ENCODE measurements at places on chromosomes 3 and 15.

DNA sequence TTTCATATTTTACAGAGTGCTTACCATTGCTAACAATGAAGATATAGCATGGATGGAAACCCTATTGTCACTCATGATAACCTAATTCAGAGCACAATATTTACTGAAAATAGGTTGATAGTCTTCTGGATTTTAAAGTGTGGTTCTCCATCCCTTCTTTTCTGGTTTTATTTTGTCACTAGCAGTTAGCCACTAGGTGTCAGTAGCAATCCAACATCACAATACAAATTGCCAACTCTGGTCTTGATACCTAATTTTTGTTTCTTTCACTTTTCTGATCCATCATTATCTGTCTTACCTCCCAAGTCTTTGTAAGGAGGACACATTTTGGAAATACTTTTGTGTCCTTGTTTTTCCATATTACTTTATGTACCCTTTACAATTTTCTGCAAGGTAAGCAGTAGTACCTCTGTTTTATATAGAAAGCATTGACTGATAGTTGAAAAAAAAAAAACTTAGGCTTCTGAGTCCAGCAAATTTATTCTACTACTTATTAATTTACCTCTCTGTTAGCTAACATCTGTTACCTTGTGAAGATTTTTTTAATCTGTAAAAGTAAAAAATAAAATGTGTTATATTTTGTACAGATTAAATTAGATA is 28.3 kb upstream of the CRYBG3 start:
- DNase-seq: peak; percentile 27

DNA sequence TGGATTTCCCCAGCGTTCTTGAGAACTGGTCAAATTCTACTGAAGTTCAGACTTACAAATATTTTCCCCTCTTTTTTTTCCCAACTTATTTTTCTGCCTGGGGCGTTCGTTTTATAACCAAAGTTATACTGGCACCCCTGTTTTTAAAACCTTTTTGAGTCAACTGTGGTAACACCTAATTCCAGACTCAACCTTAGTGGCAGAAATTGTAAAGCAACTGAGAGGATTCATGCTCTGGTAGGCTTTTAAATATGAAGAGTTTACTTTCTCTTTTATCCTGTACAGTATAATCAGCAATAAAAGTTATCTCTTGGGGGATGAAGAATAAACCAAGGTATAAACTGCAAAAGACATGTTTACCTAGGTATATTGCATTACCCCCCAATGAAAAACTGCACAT is 2.3 kb downstream of the IL5RA start:
- DNase-seq: no peak

DNA sequence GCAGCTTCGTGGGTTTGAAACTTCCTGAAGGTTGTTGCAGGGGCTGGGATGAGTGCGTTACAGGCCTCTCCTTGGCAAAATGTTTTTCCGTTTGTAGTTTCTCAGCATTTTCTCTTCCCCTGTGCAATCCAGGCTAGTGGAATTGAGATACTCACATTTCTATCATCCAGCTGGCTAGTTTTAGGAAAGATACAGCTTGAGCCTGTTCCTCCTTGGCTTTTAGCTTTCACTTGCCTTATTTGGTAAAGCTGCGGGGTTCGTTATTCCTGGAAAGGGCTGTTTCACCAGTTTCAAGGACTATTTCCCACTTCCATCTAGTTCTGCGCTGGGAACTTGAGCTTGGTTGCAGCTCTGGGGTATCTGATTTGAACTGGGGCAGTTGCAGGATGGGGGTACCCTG is 90.3 kb downstream of the ITPR1 start:
- DNase-seq: no peak

DNA sequence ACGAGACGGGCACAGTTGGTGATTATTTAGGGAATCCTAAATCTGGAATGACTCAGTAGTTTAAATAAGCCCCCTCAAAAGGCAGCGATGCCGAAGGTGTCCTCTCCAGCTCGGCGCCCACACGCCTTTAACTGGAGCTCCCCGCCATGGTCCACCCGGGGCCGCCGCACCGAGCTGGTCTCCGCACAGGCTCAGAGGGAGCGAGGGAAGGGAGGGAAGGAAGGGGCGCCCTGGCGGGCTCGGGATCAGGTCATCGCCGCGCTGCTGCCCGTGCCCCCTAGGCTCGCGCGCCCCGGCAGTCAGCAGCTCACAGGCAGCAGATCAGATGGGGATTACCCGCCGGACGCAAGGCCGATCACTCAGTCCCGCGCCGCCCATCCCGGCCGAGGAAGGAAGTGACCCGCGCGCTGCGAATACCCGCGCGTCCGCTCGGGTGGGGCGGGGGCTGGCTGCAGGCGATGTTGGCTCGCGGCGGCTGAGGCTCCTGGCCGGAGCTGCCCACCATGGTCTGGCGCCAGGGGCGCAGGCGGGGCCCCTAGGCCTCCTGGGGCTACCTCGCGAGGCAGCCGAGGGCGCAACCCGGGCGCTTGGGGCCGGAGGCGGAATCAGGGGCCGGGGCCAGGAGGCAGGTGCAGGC is 318.0 kb downstream of the FGF12 start:
- DNase-seq: peak; percentile 63

DNA sequence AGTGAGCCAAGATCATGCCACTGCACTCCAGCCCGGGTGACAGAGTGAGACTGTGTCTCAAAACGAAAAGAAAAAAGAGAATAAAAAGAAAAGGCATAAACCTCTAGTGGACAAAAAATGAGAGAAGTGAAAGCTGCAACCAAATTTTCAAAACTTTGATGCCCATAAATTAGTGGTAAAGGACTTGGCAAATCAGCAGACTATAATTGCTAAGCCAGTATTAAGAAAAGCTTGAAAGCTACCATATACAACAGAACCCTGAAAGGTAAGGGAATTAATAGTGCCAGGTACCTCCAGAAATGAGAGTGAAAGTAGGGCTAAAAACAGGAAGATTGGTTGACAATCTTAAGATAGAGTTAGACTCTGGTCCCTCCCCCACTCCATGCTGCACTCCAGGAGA is 32.9 kb upstream of the SLC22A13 start:
- no peak for DNase-seq

DNA sequence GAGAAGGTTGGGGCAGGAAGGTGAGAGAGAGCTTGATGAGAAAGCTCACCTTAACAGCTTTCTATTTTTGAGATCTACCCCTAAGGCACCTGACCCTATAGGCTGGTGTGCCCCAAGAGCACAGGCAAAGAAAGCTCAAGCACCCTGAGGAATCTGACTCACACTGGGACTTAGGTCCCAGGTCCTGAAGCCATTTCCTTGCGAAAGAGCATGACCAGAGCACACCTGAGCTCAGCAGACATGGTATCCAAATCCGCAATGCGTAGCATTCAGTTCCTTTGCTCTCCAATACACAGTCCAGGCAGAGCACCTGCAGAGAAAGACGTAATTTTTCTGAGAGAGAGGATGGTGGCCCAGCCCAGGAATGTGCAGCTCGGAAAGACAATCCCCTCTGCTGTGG is 112.1 kb upstream of the LPP start:
- DNase-seq: no peak
